ENCODE measurements at places on chromosomes 12 and 14.

DNA sequence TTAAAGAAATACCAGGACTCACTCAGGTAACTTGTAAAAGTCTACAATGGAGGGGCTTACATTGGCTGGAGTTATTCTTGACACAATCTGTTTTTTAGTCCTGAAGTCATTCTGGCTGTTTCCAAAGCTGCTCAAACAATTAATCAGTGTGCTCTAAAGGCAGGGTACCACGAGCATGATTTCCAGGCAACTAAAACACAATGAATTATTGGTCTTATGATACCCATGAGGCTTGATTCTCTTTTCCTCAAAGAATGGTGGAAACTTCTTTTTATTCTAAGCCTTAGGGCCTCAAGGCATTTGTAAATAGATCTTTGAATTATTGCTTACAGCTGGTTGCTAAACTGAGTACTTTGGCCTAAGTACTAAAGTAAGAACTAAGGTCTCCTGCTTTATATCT is 199.8 kb upstream of the PDZRN4 start:
- no peak for DNase-seq

DNA sequence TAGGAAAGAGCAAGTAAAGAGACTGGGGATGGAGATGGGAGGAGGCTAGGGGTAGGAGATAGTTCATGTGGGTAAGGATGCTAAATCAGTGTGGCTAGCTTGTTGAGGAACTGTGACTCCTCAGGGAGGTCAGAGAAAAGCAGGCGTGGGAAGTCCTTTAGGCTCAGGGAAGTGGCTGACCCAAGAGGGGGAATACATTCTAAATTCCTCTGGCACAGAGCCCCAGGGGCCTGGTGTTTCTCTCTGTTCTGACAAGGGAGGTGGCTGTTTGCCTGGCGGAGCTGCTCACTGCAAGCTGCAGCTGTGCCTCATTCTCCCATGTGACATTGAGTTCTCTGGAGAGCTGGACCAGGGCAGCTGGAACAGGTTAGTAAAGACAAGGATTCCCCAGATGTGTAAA is 152.2 kb upstream of the SLC38A2 start:
- no peak for DNase-seq

DNA sequence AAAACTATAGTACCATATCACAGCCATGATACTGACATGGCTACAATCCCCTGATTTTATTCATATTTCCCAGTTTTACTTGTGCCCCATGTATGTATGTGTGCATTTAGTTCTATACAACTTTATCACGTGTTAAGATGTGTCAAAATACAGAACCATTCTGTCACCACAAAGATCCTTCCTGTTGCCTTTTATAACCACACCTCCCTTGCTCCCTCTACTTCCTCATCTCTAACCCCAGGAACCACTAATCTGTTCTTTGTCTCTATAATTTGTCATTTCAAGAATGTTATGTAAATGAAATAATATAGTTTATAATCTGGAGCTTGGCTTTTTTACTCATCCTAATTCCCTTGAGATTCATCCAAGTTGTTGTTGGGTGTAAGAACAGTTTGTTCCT is 358.4 kb downstream of the DPF3 start:
- DNase-seq = no peak

- DNase-seq = no peak
Observed at GRCh38 chr14:66920196-66920595, 269.0 kb upstream of the GARIN2 start.

GRCh38 chr14:76920331-76921087 is 94.3 kb downstream of the LRRC74A start:
- DNase-seq = no peak
